ENCODE measurements at places on chromosomes 6 and 20.

DNA sequence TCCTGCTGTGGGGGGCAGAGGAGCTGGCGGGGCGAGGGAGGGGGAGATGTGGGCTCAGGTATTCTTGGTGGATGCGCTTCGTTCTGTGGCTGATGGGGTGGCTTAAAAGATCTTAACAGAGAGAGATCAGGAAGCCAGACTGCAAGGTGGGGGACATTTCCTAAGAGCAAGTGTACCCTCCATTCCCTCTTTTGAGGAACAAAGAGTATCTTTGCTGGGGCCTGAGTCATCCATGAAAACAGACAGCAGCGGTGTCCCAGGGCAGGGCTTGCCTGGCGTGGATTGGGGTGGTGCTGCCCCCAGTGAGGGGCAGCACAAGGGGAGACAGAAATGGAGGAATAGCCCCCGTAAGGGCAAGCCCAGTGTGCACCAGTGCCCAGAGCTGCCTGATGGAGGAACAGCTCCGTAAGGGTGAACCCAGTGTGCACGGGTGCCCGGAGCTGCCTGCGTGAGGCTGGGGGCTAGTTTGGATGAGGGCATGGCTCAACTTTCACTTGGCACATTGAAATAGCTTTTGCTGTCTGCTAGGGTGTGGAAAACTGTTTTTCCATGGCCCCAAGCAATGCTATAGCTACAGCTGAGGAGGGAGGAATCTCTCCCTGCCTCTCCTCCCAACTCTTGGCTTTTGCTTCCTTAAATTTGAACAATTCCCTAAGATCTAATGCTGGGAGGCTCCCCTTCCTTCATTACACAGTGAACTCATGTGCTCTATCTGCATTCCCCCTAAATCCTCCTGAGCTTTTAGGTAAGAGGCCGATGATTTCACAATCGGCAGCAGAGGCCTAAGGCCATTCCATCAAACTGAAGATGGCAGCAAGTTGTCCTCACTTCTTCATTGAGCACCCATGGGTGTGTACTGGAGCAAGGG, 12.9 kb downstream of the MAPK13 start:
- DNase-seq, result peak; percentile 32

DNA sequence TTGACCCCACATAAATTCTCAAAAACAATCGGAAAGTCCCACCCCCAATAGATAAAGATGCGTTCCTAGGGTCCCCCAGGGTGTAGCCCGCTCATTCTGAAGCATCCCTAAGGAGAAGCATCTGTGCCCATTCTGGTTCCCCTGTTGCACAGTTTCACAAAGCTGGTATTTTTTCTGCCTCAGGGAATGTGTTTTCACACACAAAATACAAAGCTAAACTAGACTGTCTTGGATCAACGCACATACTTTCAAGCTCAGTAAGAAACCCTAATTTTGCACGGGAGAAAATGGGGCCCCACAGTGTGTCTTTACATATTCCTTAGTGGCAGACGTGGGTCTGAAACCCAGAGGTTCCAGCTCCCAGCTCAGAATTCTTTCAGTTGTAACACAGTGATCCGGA, 6.1 kb downstream of the FOXQ1 start:
- no peak for DNase-seq

DNA sequence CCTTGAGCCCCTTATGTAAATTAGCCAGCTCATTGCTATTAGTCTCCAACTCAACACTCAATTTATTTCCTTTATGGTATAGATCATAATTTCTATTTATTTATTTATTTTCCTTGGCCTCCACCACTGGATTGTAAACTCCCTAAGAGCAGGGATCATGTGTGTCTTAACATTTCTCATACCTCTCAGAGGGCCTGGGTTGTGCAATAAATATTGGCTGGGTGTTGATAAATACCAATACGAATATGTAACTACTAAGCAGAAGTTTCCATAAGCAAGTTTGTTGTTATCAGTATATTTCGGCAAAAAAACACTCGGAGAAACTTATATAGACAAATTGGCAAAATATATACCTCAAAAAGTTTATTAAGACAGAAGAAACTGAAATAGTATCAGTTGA, 257.4 kb downstream of the ADGRB3 start:
- no peak for DNase-seq

- DNase-seq, result no peak
These were observed 8.5 kb downstream of the SPTLC3 start for GRCh38 chr20:13017235-13017634.

DNA sequence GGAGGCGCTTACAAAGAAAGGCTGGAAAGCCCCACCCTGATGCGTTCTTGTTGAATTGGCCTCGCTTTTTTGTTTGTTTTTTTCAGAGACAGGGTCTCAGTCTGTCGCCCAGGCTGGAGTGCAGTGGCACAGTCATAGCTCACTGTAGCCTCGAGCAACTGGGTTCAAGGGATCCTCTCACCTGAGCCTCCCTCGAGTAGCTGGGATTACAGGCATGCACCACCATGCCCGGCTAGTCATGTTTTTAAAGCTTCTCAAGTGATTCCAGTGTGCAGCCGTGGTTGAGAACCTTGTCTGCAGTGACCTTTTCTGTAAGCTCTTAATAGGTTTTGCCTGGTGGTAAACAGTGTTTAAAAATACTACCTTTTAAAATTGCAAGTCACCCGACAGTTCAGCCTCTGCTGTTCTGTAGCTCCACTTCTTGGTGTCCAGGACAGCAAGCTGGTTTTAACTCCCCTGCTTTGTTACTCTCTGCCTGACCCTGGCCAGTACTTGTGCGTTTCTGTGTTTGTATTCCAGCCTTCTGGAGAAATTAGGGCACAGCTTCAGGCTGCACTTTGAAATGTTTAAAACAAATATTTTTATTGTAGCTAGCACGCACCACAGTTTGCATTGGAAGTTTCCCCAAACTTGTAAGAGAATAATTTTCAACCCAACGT, 54.4 kb downstream of the KDM1B start:
- DNase-seq, result no peak

DNA sequence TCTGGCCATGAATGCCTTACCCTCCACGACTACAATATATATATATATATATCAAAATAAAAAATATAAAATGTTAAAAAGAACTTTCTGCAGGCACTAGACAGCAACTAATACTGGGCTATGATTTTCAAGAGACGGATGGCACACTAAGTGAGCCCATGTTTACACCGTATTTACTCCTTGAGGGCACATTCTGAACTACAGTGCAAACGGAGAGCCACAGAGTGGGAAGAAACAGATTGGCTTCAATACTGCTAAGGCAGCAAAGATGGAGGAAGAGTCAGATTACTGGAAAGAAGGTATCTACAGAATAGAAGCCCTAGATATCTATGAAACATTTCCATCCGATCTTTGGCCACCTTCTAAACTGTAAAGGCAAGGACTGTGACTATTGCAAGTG, 330.3 kb downstream of the HTR1B start:
- no peak for DNase-seq

DNA sequence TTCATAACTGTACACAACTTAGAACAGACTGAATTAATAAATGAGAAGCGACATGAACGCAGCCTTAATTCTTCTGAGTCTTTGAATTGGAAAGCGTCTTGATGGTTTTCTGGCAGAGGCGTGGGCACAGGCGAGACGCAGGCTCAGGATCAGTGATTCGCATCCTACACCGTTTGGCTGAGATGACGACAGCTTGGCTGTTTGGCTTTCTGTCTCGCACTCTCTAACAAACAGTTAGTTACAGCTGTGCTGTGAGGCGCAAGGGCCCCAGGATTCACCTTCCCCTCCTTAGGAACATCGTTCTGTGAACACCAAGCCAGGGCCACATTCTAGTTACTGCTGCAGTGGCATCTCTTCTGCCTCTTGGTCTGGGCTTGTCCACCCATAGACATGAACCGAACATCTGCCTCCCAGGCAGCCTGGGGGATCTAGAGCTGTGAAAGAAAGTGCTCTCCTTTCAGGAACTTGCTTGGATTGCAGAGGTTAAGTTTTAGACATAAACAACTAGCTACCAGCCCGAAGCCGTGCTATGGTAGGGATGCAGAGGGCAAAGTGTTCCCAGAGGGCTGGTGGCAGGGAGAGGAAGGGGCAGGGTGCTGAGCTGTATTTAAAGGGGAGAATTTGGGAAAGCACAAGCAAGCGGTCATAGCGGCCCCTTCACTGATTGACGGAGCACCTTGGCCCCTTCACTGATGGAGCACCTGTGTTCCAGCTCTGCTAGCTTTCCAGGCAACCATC, 49.6 kb downstream of the TCP11 start:
- DNase-seq, result no peak

DNA sequence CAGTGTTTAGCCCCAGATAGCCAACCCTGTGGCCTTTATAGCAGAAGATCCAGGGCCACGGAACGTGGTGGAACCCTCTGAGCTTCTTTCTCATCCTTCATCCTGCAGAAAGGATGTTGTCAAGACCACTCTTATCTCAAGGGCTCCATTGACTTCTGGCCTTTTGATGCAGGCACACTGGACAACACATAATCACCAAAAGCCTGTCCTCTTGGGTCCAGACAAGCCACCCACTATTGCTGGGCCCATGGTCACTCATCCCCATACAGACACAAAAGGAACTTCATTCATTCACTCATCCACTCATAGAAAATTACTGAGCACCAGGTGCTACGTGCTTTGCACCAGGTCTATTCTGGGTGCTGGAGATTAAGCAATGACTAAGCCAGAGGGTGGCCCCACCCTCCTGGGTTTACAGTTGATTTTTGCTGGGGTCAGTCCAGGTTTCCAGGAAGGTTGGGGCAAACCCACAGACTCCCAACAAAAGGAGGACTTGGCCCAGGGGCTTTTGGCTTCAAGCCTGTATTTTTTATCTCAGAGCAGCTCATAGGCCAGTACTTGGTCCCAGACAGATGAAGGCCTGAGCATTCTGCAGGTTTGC, 2.4 kb downstream of the CST8 start:
- DNase-seq, result no peak

DNA sequence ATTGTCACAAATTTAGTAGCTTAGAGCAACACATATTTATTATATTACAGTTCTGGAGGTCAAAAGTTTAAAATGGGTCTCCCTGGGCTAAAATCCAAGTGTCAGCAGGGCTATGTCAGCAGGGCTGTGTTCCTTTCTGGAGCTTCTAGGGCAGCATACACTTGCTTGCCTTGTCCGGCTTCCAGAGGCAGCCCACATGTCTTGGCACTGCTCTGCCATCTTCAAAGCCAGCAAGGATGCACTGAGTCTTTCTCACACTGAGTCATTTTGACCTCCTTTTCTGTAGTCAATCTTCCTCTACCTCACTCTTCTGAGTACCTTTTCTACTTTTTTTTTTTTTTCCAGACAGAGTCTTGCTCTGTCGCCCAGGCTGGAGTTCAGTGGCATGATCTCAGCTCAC, 39.0 kb downstream of the ADGRF4 start:
- no peak for DNase-seq
